Non-pigmented ciliary epithelial cell (primary cell): ENCODE measurements at places on chromosomes 2 and 18.

- DNase-seq = no peak
Observed at GRCh38 chr18:1392046-1392445, 487.4 kb downstream of the ADCYAP1 start.

GRCh38 chr2:84556190-84556589 lies 39.9 kb downstream of the DNAH6 start:
- no peak for DNase-seq

DNA sequence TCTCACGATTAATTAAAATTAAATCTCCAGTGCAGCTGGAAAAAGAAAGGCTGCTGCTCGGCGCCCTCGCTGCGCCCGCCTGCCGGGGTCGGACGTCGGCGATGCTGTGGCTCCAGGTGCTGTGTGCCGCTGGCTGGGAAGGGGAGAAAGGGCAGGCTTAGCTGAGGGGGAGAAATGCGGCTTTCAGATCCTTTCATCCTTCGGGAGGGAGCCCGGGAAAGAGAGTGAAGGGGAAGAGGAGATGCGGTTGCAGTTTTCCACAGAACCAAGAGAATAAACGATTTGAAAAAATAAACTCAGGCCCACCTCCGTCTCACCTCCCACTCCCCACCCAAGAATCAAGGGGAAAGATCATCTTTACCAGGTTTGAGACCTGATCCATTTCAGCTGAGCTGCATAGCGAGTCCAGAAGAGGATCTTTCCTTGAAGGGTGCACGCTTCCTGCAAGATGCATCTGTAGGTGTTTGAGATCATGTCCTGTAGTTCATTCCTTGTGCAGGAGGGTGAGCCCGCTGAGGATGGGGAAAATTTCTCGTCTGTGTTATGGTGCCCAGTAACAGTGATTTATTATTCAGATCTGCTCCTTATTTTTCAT lies 495 bp downstream of the TMEM169 start:
- no peak for DNase-seq

DNA sequence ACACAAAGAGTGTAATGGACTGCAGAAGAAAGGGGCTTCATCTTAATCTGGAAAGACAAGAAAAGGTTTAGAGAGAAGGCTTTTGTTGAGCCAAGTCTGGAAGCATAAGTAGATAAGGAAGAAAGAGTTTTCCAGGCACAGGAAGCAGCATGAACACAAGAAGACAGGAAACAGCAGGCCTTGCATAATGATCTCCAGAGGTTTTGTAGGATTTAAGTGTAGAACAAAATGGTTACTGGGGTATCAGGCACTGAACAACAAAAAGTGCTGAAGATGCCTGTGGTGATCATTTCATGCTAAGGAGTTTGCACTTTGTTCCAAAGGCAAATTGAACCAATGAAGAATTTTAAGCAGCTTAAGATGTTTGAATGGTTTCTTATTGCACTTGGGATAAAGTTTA lies 281.6 kb upstream of the TANK start:
- DNase-seq = no peak

DNA sequence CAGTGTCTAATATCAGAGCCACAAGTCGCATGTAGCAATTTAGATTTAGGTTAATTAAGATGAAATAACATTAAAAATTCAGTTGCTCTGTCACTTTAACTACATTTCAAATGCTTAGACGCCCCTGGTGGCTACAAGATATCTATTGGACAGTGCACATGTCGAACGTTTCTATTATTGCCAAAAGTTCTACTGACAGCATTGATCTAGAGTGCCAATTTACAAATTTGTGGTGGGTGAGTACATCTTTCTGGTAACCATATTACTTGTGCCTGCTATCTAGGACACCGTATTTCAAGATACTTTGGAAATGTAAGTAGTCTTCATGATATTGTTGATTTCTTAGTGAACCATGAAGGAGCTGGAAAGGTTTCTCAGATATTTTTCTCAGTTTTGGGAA lies 20.2 kb downstream of the PIK3C3 start:
- no peak for DNase-seq

DNA sequence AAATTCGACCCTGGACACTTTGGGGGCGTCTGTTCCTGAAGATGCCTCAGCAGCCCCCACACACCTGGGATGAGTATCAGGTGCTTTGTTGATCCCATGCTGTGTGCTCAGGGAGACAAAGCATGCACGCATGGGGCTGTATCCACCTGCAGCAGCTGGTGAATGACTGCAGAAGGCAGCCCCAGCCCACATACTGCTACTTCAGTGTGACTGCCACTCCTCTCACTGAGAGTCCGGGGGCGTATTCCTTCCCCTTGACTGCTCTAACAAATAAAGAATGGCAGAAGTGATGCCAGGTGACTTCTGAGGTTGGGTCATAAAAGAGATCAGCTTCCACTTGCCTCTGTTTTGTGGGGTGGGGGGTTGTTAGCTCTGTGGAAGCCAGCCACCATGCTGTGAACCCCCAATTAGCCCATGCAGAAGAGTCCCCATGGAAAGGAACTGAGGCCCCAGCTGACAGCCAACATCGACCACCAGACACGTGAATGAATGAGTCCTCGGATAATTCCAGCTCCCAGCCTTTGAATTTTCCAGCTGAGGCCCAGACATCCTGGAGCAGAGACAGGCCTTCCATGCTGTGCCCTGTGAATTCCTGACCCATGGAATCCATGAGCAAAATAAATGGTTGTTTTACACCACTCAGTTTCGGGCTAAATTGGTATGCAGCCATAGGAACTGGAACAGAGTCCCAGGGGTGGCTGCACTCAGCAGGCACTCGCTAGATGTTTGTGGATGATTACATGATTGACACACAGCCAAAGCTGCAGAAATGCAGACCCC lies 289.3 kb downstream of the CELF4 start:
- DNase-seq = no peak

DNA sequence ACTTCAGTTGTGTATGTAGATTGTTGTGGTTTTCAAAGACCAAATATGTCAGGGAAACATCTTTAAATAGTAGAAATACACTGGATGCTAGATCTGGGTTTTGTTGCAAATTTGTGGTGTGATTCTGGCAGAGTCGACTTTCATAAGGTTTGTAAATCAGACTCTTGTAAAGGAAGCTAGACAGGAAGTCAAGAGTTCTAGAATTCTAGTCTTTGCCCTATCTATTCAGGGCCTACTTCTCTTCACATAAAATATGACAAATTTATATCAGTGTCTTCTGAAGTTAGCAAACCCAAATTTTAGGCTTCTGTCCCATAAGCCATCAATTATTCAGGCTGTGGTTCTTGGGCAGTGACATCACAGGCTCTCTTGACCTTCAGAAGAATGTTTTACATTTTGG lies 1579.2 kb upstream of the PIK3C3 start:
- no peak for DNase-seq

GRCh38 chr2:19070886-19071285 lies 287.5 kb downstream of the OSR1 start:
- no peak for DNase-seq

DNA sequence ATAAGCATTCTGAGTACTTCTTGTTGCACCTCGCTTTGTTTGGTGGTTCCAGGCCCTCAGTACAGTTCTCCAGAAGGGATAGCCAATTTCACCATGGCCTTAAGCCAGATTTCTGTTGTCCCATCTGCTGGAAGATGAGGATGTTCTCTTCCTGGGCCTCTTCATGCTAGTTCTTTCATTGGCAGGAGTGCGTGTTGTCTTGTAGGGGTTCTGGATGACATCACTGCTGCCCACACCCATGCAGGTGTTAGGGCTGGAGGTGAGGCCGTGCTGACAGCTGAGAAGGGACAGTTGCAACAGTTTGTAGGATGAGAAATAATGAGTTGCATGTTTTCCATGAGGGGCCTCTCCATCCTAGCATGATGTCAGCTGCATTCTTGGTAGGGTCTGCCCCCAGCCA lies 142.9 kb downstream of the LDLRAD4 start:
- DNase-seq = no peak

DNA sequence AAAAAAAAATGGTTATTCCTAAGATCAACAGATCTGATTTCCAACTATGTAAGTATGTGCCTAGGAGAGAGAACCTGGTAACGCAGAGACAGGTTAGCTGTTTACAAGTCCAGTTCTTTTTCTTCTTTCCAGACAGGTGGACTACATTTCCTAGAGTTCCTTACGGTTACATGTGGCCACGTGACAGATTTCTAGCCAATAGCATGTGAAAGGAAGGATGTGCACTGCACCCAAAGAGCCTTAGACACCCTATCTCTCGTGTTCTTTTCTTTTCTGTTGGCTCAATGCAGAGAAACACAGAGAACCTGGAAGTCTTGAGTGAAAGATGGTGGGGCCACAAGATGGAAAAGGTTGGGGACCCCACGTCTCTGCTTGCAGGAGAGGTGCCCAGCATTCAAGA lies 375.9 kb downstream of the TNS1 start:
- DNase-seq = no peak

GRCh38 chr18:23238152-23238531 lies 102.9 kb downstream of the CABLES1 start:
- DNase-seq = no peak

- DNase-seq = peak; percentile 32
Observed at GRCh38 chr2:54208364-54209240, 47.4 kb downstream of the TSPYL6 start.

DNA sequence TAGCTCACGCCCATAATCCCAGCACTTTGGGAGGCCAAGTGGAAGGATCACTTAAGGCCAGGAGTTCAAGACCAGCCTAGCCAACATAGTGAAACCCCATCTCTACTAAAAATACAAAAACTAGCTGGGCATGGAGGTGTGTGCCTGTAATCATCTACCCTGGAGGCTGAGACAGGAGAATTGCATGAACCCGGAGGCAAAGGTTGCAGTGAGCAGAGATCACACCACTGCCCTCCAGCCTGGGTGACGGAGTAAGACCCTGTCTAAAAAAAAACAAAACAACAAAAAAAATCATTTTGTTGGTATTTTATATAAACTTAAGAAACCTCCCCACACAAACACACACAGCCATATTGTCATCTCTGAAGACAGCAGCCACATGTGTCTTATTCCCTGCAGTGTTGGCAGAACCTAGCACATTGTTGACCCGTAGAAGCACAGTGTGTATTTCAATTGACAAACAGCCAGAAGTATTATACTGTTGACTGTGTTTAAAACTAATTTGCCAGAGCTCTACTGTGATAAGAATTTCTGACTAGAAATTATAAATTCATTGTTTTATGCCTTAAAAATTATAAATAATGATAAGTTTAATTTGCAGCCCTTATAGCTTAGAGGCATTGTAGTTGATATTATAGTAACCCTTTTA lies 68.1 kb downstream of the DNAJC10 start:
- no peak for DNase-seq

DNA sequence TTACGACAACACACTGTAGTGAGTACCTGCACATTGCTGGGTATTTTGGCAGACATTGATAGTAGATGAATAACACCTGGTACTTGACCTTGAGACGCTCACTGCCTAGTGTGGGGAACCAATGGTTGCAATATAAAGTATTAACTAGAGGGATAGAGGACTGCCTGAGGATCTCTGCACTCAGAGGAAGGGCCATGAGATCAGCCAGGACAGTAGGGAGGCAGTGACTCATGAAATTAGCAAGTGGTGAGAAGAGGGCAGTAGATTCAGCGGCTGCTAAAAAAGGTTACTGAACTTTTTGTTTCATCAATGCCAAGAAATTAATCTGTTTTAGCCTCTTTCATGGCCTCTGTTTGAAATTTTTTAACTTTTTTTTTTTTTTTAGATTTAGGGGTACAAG lies 250.8 kb upstream of the TCF4 start:
- no peak for DNase-seq

DNA sequence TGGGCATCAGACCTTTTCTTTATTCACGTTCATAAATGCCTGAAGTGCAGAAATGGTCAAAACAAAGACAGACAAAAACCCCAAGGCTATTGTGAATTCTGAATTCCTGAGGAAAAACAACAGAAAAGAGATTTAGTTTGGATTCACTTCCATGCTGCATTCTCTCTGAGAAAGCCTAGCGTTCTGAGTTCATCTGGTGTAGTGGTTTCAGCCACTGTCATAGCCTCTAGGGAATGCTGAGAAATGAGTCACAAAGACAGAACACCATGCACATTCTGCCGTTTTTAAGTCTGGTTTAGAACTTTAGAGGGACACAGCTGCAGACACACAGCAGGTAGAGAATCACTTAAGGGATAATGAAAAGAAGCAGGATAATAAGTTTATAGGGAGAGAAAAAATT lies 93.8 kb downstream of the LRP1B start:
- peak; percentile 49 for DNase-seq

DNA sequence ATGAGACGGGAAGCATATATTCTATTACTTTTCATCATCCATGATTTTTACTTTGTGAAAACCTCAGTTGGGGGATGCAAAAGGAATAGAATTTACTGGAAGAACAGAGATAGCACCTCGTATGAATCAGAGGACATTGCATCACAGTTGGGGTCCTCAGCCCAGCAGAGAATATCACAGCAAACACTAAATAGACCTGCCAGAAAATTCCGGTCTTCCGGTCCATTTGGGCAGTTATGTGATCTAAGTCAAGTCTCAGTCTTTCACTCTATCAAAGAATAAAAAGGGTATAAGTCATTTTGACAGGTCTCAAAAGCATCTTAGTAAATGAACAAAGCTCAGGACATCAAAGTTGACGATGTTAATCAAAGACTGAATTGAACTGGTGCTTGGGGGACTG lies 1100.6 kb downstream of the DPP10 start:
- no peak for DNase-seq

DNA sequence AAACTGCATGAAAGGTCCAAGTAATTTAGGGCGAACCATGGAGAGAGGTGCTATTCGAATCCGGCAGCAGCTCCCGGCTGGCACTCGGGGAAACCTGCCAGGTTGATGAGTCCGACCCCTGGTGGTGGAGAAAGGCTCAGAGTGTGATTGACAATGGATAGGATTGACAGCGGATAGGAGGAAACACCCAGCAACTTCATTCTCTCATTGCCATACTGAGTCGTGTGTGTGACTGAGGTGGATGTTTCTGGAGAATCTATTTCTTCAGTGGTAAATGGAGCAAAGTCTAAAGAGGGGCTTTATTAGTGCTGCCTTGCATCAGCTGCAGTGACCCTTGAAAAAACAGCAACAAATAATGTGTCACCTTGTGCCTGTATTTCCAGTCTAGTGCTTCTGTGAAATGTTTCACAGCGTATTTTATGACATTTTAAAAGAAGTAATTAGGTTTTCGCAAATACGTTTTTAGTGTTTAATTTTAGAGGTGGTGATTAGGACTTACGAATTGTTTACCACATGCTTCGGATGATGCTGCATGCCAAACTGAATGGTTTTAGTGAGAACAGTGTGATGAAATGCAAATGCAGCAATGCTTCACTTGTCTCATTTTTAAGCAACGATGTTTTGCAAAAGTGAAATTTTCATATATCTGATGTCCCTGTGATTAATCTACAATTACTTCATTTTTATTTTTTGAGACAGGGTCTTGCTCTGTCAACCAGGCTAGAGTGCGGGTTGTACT lies 102.0 kb downstream of the DCDC2C start:
- no peak for DNase-seq

DNA sequence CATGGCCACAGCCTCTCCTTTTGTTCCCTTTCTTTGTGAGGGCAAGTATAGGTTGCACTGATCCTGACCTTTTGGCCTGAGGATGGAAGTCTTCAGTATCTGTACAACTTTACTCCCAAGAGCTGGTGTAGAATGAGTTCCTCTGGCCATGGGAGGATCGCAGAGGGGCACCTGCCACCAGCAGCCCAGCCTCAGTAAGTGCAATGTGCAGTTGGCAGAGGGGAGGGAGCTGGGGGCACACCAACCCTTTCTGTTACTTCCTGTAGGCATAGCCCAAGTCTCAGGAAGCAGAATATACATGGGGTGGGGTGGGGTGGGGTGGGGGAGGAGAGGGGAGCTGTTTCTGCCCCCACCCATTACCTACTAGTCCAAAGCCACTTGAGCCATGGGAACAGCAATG lies 65.1 kb upstream of the AQP4 start:
- DNase-seq = no peak

GRCh38 chr18:31302991-31303390 lies 15.0 kb upstream of the DSG1 start:
- no peak for DNase-seq
